ENCODE measurements at places on chromosomes 12 and 14.

DNA sequence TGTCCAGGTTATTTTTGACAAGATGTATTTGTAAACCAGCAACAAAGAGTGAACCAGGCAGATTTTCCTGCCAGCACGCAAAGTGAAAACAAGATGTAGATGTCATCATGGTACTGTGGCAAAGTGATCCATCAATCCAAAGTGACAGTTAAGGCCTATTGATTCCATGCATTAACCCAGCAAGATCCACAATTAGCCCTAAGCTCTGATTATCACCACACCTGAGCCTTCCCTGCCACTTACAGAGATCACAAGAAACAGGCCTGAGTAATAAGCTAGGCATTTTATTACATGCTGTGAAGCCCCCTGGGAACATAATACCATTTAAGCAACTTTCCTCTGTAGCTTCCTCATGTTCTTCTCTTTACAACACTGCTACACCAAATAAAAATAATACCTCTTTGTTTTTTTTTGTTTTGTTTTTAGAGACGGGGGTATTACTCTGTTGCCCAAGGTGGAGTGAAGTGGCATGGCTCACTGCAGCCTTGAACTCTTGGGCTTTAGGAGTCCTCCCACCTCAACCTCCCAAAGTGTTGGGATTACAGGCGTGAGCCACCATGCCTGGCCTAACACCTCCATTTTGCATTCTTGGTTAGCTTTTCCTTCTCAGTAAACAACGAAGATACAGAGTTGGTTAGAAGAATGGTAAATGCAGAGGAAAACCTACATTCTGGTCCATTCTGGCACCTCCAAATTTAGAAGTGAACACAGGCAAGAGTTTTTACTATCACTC is 85.5 kb downstream of the STON2 start:
- no peak for DNase-seq

GRCh38 chr12:52164624-52165023 is 27.2 kb downstream of the KRT80 start:
- DNase-seq = no peak

GRCh38 chr14:78401866-78402265 is 231.7 kb downstream of the NRXN3 start:
- no peak for DNase-seq

DNA sequence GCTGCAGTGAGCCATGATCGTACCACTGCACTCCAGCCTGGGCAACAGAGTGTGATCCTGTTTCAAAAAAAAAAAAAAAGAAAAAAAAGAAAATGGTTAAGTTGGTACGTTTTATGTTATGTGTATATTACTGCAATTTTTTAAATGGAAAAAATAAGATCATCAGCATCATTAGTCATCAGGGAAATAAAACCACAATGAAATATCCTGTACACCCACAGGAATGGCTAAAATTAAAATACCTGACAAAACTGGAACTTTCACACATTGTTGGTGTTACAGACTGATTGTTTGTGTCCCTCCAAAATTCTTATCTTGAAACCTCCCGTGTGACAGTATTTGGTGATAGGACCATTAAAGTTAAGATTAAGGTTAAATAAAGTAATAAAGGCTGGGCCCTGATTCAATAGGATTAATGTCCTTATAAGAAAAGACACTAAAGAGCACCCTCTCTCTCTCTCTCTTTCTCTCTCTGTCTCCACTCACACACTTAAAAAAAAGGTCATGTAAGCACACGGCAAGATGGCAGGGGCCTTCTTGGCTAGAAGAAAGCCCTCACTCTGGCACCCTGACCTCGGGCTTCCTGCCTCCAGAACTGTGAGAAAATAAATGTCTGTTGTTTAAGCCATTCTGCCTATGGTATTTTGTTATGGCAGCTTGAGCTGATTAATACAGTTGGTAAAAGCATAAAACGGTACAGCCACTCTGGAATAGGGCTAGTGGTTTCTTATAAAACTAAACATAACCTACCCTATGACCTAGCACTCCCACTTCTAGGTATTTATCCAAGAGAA is 48.3 kb upstream of the ZFP36L1 start:
- no peak for DNase-seq

- no peak for DNase-seq
These were observed 51.3 kb upstream of the RERGL start for GRCh38 chr12:18141048-18141982.

GRCh38 chr14:68692216-68692615 is 100.7 kb downstream of the ZFP36L1 start:
- DNase-seq = no peak

DNA sequence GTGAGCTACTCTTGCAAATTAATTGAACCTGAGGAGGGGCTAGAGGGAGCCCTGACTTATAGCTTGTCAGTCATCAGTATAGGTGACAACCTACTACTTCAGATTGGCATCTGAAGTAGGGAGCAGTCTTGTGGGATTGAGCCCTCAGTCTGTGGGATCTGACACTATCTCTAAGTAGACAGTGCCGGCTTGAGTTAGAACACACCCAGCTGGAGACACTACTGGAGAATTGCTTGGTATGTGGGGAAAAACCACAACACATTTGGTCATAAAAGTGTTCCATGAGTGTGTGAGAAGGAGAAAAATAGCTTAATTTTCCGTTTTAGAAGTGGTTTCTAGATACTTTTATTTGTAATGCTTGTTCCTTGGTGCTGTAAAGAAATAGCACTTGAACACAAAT is 30.5 kb upstream of the DDHD1 start:
- DNase-seq = no peak

DNA sequence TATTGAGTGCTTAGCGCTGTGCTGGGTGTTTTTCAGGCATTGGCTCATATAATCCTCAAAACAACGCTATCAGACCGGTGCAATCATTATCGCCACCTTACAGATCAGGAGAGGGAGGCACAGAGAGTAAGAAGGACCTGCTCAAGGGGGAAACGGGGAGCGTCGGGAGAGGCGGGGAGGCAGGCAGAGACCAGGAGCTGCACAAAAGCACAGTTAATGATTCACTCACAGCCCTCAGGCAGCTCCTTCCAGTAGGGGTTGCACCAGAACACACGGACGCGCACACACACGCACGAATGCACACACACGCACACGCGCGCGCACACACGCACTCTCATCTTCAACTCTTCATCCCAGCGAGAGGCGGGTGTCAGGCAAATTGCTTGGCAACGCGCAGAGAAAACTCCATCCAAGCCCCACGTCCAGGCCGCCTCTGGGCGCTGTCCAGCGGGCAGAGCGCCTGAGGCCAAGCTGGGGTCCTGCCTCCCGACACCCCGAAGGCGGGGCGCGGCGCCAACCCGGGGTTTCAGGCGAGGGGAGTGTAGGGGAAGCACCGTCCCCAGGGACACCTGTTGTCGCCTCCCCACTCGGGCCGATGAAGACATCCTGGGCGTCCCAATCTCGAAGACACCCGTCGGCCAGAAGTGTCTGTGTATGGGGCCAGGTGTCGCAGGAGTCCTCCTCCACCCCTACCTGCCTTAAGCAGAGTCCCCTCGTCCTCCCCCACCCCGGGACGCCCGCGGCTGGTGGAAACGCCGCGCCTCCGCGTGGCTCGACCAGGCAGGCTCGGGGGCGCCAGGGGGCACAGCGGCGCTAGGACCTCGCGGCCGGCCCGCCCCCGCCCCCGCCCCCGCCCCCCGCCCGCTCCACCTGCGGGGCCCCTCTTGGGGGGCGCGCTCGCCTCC is 35.5 kb upstream of the STON2 start:
- no peak for DNase-seq

- no peak for DNase-seq
These were observed 408.1 kb upstream of the TMTC1 start for GRCh38 chr12:30191696-30192455.

DNA sequence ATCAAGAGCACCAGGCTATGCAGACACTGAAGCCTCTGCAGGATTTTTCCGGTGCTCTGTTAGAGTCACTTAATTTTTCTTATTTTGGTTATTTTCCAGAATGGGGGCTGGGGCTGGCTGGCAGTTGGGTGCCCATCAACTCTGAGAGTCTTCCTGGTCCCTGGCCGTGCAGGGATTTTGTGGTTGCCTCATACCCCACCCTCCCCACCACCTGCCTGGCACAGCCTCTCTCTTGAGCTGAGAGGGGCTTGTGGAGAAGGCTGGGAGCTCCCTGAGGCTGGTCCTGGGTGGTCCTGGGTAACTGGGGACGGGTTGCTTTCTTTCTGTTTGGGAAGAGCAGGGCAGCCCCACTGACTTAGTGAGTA is 23.3 kb downstream of the LRTM2 start:
- no peak for DNase-seq

- no peak for DNase-seq
These were observed 30.5 kb downstream of the PPP2R5C start for GRCh38 chr14:101791919-101792572.

DNA sequence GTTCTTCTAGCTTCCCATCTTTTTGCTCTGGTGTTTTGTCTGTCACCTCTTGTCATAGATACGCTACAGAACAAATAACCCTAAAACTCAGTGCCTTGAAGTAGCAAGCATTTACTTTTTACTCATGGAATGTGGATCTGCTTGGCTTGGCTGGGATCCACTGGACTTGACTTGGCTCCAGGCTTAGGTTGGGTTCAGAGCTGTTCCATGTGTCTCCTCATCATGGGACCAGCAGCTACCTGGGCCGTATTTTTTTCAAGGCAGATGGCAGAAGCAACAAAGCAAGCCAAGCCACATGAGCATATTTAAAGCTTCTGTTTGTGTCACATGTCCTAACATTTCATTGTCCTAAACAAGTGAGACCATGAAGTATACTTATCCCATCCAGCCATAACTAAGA is 48.7 kb upstream of the ATF1 start:
- no peak for DNase-seq

DNA sequence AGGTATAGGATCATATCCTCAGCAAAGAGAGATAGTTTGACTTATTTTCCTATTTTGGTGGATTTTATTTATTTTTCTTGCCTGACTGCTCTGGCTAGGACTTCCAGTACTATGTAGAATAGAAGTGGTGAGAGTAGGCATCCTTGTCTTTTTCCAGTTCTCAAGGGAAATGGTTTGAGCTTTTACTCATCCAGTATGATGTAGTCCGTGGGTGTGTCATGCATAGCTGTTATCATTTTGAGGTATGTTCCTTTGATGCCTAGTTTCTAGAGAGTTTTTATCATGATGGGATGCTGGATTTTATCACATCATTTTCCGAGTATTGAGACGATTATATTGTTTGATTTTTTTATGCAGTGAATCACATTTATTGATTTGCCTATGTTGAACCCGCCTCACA is 97.2 kb downstream of the MGAT4C start:
- no peak for DNase-seq

GRCh38 chr12:33012226-33012625 is 115.6 kb upstream of the PKP2 start:
- no peak for DNase-seq

DNA sequence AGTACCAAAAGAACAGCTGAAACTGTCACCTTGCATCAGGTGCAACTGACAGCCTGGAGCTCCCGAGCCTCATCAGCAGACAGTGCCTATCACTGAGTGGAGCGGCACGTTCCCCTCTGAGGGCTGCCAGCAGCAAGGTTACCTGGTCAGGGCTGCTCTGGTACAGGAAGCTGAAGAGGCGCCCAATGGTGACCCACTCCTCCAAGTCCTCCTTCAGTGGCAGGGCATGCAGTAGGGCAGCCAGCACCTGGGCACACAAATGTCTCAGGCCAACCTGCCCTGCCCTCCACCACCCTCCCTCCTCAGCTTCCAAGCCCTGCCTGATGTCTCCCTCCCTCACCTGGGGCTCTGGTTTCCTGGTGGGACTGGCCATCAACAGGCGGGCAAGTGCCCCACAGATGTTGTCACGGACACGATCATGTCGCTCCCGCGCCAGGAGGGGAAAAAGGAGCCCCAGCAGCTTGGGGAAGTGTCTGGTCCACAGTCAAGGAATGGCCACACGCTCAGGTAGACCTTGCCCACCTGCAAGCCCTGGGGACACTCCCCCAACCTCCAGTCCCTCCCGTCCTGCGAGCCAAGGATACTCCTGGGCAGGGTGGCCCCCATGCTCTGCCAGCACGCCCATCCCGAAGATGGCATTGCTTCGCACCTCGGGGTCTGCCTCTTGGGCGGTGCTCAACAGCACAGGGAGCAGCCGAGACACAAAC is 7.1 kb downstream of the IPO4 start:
- no peak for DNase-seq

DNA sequence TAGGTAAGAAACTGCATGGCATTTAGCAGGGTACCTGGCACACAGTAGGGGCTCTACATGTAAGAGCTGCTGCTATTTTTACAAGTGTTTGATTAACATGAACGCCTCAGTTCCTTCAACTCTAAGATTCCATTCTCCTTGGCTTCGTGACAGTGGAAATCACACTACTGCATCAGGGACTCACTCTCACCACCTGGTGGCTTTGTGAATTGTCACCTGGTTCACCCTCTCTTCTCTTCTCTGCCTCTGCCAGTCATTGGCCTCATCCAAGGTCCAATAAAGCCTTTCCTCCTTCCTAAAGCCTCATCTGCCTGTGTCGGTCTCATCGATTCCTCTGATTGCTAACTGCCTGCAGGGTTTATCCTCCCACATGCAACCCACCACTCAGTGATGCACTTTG is 476.4 kb downstream of the VRK1 start:
- no peak for DNase-seq

DNA sequence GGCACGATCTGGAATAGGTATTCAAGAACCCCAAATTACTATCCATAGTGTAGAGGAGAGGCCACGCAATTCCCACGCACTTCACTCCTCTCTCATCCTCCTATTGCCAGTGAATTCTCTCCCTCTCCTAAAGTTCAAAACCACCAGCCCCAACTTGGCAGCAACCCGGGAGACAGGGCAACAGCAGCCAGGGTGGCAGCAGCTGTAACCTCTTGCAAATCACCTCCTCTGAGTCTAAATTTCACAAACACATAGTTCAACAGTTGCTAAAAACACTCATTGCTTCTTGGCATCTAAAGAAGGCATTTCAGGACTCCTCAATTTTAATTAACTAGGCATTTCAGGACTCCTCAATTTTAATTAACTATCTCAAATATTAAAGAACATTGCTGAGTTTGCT is 37.7 kb upstream of the MANSC4 start:
- DNase-seq = no peak

- no peak for DNase-seq
These were observed 878.1 kb downstream of the DIO2 start for GRCh38 chr14:79333198-79333546.

- no peak for DNase-seq
These were observed 88.0 kb downstream of the OSBPL8 start for GRCh38 chr12:76471579-76471978.

DNA sequence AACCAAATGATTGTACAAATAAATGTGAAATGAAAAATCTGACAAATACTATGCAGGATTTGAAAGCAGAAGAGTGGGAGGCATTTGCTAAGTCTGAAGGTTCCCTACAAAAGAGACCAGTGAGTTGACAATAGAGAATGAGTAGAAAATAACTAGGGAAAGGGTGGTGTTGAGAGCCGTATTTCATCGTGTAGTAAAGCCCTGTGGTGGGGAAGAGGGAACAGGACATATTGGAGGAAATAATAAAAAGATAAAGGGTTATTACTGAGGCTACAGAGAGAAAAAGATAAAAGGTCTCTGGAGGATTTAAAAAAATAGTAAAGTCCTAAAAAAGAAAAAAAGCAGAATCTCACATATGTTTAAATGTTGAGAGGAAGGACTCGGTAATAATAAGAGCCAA is 268.8 kb downstream of the DUSP6 start:
- no peak for DNase-seq

GRCh38 chr14:52949711-52950409 is 990 bp downstream of the FERMT2 start:
- DNase-seq = no peak

GRCh38 chr12:65742018-65743010 is 82.0 kb upstream of the HMGA2 start:
- no peak for DNase-seq
